NCI-H2029 treated with DMSO at 0.1 percent for 48 hours (cell line): ENCODE measurements at places on chromosomes 13 and 19.

DNA sequence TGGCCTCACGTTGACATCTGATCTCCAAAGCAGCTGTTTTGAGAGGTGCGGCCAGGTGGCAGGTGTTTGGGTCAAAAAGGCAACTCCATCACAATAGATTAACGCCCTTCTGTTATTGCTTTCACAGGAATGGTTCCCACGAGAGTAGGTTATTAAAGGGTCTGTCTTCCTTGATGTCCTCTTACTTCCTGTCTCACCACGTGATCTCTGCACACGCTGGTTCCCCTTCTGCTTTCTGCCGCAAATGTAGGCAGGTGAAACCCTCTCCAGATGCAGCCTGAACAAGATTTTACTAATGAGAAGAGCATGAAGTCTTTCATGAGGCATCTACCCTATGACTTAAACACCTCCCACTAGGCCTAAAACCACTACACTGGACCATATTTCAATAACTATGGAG lies 22.8 kb upstream of the ZNF564 start:
- DNase-seq, result peak; percentile 41

DNA sequence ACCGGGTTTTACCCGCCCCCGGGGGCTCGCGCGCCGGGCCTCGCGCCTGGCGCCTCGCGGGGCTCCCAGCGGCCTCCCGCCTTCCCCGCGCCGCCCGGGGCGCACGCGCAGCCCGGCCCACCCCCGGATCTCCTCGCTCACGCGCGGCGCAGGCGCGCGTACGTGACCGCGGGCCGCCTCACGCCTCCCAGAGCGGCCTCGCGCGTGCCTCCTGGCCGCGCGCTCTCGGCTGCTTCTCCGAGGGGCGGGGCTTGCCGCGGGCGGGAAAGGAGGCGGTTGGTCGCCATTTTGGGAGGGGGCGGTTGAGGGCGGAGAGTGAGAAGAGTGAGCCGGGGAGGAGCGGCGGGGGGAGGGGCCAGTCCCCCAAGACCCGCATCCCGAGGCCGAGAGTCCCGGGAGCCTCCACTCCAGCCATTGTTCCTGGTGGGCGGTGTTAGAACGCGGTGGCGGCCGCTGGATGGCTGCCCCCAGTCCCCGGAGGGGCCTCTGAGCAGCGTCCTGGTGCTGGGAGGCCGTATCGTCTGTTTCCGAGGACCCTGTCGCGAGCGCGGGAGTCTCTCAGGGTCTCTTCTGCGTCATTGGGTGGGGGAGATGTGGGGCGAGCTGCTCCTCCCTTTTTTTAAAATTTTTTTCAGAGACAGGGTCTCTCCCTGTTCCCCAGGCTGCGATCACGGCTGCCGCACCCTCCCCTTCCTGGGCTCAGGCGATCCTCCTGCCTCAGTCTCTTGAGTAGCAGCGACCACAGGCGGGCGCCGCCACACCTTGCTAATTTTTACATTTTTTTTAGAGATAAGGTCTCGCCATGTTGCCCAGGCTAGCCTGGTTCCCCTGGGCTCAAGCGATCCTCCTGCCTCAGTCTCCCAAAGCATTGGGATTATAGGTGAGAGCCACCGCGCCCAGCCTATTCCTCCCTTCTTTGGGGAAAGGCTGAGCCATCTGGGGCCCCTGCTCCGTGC lies at the start of gene ZNF541:
Gene ZNF541 (minus strand): TSS at position 78 of the 956 bp plus-strand sequence. CDS start 17,292 bp downstream, outside the sequence.
- DNase-seq, result no peak

DNA sequence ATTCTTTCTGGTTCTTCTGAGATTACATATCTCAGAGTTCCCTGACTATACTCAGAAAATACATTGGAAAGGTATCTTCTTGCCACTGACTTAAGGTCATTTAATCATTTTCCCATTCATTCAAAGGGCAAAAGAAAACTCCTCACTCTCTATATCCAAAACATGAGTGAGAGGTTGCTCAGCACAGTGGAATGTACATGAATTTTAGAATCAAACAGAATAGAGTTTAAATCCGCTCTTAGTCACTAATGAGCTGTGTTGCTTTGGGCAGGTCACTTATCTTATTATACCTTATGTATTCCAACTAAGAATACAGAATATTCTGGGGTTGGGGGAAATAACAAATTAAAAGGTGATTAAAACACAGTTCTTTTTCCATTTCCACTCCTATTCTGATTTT lies 452.6 kb upstream of the KLF12 start:
- DNase-seq, result no peak

GRCh38 chr13:96898646-96899254 lies 95.5 kb downstream of the OXGR1 start:
- DNase-seq, result no peak

DNA sequence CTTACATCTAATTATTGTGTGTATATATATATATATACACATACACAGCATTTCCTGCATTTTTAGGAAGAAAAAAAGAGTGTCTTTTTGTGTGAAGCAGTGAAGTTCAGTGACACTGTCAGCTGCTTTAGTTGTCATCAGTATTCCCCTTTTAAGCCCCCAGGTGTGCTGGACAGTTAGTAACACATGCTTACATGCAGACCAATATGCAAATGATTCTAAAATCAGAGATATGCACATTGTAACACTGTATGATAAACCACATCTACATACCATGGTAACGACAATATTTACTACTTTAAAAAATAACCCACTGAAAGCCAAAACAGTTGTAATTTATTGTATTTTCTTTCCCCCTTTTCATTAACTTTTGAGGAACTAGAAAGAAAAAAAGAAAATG lies 16.8 kb downstream of the LHFPL6 start:
- DNase-seq, result no peak

DNA sequence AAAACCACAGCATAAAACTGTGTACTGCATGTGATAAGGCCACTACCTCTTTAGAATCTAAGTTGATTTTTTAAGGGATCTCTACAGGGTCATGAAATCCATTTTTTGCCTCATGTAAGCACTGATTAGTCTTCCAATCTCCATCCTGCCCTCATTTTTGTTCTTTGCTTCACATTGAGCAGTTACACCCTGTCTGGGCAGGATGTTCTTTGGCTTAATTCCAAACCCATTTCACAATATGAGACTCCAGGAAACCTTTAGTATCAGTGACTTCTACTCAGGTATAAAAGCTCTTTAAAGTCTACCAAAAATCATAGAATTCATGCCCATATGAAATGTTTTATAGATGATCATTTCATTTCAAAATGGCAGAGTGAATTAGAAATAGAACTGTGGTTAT lies 592.6 kb downstream of the TBC1D4 start:
- peak; percentile 0 for DNase-seq

- no peak for DNase-seq
Measured at GRCh38 chr19:52786078-52786463, 520 bp downstream of the ZNF600 start.

- DNase-seq, result no peak
Measured at GRCh38 chr19:2810141-2811091, 9.3 kb upstream of the ZNF554 start.

GRCh38 chr13:43434191-43434590 lies 352.6 kb downstream of the ENOX1 start:
- no peak for DNase-seq

DNA sequence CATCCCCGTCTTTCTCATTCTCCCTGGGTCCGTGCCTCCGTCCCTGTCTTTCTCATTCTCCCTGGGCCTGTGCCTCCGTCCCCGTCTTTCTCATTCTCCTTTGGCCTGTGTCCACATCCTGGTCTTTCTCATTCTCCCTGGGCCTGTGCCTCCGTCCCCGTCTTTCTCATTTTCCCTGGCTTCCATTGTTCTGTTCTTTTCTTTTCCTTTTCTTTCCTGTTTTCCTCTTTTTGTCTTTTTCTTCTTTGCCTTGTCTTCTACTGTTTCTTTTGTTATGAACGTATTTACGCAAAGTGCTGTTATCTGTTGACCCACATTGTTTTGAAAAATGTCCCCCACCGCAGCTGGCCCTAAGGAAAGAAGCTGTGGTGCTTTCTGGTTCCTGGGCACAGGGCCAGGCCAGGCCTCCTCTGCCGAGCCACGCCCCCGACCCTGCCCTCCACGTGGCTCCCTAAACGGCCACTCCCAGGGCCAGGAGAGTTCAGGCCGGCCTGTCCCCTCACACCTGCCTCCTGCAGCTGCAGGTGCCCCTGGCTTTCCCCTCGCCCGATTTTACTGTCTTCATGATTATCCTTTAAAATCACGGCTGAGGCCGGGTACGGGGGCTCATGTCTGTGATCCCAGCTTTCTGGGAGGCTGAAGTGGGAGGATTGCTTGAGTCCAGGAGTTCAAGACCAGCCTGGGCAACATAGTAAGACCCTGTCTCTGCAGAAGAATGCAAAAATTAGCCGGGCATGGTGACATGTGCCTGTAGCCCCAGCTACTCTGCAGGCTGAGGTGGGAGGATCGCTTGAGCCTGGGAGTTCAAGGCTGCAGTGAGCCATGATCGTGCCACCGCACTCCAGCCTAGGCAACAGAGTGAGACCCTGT lies 14.0 kb upstream of the TMPRSS9 start:
- peak; percentile 56 for DNase-seq

DNA sequence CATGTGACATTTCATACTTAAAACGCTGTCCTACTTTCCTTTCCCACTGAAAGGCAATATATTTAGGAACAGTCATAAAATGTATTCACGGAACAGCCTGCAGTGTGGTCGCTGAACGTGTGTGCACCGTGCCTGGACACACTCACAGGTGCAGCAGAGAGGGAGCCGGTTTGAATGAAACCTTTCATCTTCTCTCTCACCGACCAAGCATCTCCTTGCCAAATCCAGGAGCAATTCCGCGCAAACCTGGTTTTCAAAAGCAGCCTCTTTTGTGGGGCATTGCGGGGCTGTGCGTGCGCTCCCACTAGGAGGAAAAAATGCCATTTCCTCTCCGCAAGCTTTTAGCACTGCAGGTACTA lies 1.0 kb downstream of the DCLK1 start:
- DNase-seq, result no peak

DNA sequence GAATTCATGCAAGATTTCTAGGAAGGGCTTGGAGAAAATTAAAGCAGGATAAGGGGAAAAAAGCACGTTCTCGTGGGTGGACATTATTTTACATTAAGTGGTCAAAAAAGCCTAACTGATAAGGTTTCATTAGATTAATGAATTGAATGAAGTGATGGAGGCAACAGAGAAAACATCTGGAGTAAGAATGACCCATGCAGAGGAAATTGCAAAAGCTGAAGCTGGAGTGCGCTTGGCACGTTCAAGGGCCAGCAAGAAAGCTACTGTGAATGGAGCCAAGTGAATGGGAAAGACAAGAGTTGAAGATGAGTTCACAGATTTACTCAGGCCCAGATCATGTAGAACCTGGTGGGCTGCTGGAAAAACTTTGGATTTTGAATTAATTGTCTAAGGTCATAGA lies 777.9 kb downstream of the DACH1 start:
- DNase-seq, result no peak

DNA sequence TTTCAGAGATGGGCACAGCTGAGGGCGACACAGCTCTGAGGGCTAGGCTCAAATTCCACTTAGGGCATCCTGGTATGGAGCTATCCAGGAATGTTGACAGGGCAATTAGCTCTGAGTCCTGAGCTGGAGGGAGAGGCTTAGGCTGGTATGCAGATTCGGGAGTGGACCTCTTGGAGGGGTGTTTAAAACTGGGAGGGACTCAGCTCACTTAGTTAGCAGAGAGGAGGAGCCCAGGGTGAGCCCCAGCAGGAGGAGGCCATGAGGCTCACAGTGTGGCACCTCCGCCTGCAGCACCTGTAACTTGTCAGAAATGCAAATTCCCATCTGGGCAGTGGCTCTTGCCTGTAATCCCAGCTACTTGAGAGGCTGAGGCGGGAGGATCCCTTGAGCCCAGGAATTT lies 10.2 kb upstream of the NOP53 start:
- no peak for DNase-seq

- peak; percentile 98 for DNase-seq
Measured at GRCh38 chr19:36169084-36169760, 17.0 kb upstream of the COX7A1 start.

DNA sequence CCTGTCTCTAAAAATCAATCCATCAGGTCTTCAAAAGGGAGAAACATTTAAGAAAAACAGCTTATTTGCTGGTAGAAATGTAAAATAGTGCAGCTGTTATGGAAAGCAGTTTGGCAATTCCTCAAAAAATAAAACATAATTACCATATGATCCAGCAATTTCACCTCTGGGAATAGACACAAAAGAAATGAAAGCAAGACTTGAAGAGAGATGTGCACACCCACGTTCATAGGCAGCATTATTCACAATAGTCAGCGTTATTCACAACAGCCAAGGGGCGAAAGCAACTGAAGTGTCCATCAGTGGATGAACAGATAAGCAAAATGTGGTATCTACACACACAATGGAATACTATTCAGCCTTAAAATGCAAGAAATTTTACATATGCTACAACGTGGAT lies 45.1 kb upstream of the DOCK9 start:
- no peak for DNase-seq

DNA sequence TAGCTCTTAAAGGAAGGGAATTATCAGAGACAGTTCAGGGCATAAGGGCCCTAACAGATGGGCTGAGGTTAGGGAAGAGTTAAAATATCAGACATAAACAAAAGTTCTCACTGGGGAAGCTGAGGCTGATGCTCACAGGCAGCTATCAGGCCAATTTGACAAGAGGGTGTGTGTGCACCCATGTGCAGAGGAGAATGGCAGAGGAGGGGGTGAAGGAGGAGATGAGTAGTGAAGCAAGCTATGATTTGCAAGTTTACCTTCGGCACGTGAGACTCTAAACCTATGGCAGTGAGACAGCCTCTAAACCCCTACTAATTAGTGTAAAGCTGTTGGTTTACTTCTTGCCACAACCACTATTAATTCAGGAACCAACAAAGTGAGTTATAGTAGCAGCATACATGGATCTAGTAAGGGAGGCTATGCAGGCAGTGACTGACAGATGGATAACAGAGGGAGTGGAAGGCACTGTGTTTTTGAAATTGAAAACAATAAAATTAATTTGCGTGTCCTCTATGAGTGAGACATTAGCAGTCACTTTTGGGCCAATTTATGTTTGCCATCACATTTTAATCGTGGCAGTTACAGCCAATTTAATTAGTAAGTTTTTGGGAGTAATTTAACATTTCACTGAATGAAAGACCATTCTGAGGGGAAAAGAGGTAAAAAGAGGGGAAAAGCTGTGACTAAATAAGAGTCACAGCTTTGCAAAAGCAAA lies 99.6 kb upstream of the HTR2A start:
- no peak for DNase-seq

GRCh38 chr13:36675213-36675536 lies 1.4 kb downstream of the SERTM1 start:
- DNase-seq, result no peak
